ENCODE measurements at places on chromosomes 7 and 10.

DNA sequence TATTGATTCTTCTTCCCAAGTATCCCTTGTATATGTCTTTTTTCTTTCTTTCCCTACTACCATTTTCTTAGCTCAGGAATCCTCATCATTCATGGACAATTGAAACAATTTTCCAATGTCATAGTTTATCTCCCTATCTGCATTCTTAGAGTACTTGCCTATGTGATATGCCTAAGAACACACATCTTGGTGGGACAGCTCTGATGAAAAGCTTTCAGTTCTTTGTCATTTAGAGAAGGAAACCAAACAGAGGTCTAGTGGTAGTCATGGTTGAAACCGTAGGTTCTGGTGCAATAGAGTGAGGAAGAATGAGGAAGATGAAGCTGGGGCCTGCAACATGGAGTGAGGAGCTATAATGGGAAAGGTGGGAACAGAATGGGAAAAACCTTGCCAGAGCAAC, 28.2 kb downstream of the TDRD1 start:
- DNase-seq = no peak

DNA sequence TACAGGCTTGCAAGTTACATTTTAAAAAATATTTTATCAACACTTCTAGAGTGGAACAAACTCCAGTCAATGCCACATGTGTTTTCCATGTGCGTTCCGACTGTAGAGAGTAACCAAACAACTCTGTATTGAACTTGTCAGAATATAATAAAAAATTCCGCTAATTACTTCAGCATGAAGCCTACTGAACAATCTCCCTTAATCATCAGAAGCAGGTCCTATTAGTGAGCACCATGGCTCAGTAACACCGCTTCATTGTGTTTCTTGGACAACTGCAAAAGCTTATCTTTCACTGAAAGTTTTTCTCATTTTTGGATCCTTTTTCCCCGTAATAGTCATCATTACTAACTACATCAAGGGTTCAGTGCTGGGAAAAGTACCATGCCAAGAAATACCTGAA, 117.0 kb downstream of the MKX start:
- DNase-seq = no peak

GRCh38 chr7:43669286-43670081, 59.8 kb downstream of the COA1 start:
- DNase-seq = no peak

GRCh38 chr7:1845536-1846311, 175.6 kb downstream of the ELFN1 start:
- no peak for DNase-seq

- DNase-seq = no peak
Observed at GRCh38 chr7:45421806-45422205, 152.4 kb upstream of the ADCY1 start.

Measured in left renal pelvis (tissue), 4 donors.